ENCODE measurements at places on chromosomes 5 and 9.
A peak's percentile ranks its signal among the peaks of the same experiment; 100 is the strongest.

DNA sequence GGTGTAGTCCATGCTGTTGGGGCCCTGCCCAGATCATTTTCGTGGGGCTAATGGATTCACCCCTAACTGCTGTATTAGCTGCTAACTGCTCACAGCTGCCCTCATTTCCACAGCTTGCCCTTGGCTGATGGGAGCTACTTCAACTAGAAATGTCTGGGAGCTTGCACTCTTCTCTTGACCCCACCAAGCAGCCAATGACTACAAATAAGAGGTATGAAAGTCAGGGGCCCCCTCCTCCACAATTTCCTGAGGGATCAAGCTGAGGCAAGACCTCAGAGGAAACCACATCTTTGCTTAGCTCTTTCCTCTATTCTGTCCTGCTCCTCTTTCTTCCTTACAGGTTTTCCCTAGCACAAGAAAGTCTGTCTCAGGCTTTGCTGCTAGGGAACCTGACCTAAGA lies 397.5 kb downstream of the MLLT3 start:
- no peak for DNase-seq

DNA sequence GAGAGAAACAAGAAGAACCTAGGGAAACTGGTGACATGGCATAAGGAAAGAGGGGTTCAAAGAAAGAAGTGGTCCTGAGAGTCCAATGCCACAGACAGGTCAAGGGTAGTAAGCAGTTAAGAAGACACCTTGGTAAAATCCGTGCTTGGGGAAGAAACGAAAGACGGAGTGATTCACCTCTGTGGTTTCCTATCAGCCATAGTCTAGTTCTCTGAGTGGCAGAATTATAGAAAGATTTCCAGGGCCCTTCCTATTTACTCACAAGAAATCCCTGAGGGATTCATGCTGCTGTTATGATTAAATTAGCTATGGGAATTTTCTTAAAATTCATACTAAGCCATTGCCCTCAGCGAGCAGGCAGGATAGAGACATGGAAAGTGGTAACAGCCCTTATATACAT lies 31.7 kb downstream of the IL33 start:
- no peak for DNase-seq

- DNase-seq: no peak
Measured at GRCh38 chr5:4758550-4758949, 381.6 kb upstream of the ADAMTS16 start.

GRCh38 chr9:123544007-123544827 lies 188.2 kb downstream of the CRB2 start:
- DNase-seq: peak; percentile 26

DNA sequence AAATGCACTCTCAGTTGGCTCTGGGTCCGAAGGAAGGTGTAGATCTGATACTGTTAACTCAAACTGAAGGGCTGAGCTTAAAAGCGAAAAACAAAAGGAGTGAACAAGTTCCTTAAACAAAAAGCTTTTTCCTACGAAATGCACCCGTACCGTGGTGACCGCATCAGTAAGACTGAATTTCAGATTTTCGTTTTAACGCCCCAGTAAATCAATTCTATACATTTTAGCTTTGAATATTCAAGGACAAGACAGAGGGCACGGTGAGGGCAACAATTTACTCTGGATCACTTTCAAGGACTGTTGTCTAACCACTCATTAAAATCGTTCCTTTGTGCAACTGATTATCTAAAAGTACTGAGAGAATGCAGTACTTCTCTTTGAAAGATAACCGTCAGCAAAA lies 1.9 kb downstream of the HOMER1 start:
- no peak for DNase-seq

GRCh38 chr5:160030631-160031377 lies 21.9 kb downstream of the TTC1 start:
- no peak for DNase-seq

GRCh38 chr9:134321531-134321930 lies 4.7 kb upstream of the RXRA start:
- DNase-seq: no peak

- no peak for DNase-seq
Measured at GRCh38 chr9:132744881-132745755, 74.9 kb downstream of the GTF3C4 start.

GRCh38 chr5:58793888-58794657 lies 211.2 kb downstream of the RAB3C start:
- no peak for DNase-seq

DNA sequence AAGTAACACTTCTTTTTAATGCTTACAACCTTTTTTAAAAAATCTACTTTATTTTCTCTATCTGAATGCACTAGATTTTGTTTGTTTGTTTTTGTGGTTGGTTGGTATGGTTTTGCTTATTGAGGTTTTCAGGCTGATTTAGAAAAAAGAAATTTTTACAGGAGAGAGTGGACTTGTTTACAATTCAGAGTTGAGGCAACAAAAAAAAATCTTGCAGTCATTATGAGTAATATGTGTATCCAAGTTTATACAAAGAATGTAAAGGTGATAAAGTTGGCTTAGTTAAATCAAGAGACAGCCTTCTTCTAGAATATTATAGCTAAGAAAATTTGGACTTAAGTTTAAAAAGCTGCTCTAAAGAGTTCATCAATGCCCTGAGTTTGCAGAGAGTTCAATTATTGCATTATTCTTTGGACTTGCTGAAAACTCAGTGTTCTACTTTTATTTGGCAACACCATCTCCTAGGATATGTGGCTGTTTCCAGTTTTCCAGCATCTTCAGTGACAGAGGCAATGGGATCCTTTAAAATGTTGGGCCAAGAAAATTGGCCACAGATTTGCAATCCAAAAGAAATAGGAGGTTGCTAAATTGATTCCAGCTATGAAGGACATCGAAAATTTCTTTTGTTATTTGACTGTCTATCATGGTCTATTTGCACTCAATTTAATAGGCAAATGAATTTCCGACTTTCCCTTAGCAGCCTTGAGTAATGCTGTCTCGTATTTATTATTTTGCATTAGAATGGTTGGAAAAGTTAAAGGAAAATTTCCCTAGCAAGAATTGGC lies 10.7 kb downstream of the STK32A start:
- DNase-seq: no peak

- DNase-seq: no peak
Measured at GRCh38 chr5:55929020-55929799, 65.6 kb downstream of the IL6ST start.

DNA sequence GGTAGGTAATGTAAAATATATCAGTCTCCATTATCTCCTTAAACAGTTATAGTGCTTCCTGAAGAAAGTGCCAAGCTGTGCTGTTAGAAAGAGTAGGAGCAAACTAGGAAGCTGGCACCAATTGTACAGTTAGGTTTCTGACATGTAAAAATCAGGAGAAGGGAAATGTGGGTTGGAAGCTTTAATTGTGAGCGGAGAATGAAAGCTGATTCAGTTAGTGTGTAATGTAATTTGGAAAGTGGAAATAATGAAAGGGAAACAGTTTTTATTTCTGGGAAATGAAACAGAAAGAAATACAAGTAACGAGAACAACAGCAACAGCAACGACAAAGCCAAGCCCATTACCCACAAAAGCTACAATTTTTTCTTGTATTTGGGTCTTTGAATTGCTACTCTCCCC lies 48.8 kb upstream of the JAK2 start:
- no peak for DNase-seq

- no peak for DNase-seq
Measured at GRCh38 chr9:108544866-108545265, 310.9 kb downstream of the ACTL7B start.

- DNase-seq: no peak
Measured at GRCh38 chr5:135541807-135542502, 6.2 kb upstream of the NEUROG1 start.

DNA sequence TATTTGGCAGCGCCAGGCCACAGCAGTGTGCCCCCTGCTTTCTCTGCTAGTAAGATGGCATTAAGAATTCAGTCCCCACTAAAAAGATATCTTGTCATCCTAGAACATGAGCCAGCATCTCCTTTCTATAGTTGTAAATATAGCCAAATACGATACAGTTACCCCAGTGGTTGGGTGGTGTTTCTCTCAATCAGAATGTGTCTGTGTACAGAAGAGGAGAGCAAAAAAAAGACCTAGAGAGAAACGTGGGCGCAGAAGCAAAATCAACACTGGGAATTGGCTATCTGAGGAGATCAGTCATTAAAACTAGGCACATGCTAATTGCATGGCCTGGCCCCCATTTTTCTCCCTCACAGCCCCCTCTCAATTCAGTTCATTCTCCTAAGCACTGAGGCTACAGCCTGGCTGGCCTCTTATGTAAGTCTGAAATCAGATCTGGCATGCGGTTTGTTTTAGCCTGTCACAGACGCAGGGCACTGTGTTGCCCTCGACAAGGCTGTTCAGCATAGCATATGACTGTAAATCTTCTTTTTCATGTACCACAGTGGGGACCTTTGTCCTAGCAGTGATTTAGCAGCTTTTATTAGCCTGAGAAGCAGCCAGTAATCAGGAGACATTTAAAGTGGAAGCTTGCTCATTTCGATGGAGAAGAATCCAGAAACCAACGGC lies 57.8 kb downstream of the RORB start:
- DNase-seq: no peak

DNA sequence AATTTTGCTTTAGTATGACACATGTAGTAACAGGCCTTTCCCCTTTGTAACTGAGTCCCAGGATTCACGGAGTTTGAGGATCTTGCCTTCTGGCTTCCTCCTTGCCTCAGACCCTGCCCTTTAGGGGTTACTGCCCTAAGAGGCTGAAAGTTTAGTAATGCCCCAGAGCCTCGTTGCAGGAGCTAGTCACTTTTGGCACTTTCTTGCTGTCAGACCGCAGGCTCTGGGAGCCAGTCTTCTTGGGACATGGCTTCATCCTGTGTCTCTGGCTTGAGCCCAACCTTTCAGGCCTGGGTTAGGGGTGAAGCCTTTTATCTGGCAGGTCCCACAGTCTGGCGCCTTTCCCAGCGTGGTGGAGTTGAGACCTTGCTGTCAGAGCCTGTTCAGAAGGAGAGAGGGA lies 185.6 kb upstream of the DMRT1 start:
- no peak for DNase-seq

DNA sequence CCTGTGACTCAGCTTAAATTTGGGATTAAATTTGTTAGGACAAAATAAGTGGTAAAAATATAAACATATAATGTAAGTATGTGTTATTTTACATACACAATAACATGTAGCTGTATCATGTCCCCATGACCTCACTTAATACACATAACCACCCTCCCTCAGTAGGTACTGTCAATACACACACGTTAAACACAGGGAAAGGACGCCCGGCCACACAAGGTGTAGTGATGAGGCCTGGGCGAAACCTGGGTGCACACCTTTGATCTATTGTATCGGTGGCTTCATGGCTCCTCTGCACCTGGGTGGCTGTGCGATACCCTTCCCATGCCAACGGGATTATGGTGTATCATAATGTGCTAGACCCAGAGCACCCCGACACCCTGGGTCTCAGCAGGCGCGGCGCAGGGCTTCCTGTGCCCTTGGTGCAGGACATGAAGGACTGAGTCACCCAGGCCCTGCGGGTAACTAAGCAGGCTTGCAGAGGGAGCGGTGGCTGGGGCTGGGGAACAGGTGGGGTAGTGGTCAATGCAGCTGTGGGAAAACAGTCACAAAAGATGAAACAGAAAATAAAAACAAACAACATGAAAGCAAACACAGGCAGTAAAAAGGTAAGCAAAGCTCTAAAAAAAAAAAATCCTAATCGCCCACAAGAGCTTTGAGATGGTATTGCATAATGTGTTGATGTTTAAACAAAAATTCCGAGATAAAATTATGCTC lies 127.5 kb upstream of the RETREG1 start:
- no peak for DNase-seq

- DNase-seq: no peak
Measured at GRCh38 chr9:86955561-86955960, 8.3 kb upstream of the GAS1 start.

GRCh38 chr9:115385383-115386122 lies 267.6 kb upstream of the TNC start:
- DNase-seq: no peak

- peak; percentile 21 for DNase-seq
Measured at GRCh38 chr9:20087481-20087880, 298.6 kb upstream of the SLC24A2 start.

DNA sequence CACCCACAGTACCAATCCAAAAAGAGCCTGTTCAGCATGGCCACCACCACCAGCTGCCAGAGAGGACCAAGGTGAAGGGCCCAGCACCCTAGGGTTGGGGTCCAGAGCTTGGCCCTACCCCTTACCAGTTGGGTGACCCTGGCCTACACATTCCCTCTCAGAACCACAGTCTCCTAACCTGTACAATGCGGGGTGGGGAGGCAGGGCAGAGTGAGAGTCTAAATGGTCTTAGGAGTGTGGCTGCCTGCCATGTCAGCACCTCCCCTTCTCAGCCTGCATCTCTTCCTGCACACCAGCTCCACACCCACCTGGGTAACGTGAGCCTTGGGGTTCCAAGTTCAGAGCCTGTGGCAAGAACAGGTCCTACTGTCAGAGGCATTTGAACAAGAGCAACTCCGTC lies 92.2 kb downstream of the C5orf15 start:
- no peak for DNase-seq

DNA sequence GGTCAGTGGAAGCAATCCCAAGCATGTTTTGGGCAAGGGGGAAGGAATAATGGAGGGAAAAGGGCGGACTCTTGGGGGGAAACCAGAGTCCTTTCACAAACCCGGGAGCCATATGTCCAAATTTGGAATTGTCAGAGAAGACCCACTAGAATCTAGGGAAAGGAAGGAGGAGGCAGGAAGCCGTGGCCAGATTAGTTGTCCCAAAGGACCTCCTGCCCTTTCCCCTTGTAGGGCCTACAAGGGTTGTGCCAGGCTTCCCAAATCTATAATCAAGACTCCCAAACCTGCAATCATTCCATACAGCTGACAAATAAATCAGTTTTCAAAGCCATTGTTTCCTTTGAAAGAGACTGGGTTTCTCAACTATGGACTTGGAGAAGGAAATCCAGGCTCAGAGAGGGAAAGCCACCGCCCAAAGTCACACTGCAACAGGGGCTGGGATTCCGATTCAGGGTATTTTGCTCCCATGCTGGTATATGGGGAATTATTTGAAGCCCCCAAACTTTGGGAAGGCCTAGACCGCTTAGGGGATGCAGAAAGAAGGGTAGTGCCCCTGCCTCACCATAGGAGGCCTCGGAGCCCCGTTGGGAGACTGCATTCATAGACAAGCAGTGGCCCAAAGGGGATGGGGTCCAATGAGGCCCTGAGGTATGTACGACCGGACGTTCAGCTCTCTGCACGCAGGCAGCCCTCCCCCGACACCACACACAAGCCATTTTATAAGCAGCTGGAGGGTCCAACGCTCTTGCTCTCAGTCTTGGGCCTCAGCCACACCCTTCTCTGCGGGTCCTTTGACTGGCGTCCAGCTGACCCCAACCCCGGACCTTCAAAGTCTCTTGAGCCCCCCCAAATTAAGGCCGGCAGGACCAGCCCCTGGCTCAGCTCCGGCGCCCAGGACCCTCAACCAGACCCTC lies 815 bp downstream of the ANXA6 start:
- no peak for DNase-seq

DNA sequence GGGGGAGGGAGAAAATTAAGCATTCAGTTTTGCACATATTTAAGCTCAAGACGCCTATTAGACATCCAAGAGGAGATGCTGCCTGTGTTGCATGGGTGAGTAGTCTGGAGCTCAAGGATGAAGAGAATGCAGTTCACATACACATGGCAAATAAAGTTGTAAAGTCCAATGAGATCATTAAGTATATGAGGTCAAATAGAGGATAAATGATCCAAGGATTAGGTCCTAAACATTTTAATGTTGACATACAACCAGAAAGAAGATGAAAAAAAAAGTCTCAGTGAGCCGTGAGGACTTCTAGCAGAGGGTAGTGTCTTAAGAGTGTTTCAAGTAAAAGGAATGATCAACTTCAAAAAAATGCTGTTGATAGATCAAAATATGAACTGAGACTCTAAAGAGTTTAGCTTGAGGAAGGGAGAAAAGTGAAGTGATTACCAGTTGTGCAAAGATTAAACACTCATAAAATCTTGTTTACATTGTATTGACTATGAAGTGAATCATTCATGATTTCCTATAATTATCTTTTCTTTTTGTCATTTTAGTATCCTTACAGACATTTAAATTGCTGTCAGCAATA lies 251.8 kb downstream of the ZNF608 start:
- no peak for DNase-seq
